Left hindlimb (tissue), 1 donor: ENCODE measurements at places on chromosomes 4 and X.

DNA sequence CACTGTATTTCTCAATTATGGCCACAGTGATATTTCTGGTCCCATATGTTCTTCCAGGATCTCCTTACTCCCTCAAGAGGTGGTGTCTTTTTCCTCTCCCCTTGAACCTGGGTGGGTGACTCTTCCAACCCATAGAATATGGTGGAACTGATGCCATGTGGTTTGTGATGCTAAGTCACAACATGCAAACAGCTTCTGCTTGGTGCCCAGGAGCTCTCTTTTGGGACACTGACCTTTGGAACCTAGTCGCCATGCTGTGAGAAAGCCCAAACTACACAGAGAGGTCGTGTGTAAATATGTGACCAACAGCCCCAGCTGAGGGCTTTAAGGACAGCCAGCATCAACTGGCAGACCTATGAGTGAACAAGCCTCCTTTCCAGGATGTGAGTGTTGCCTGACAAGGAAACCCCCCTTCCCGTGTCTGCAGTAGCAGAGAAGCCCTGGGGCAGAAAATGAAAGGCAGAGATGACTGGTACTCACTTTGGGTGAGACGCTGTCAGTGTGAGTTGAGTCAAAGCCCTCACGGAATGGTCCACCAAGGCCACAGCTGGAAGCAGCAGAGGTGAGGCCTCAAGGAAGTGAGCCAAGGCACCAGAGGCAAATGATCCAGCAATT, 223.4 kb downstream of the BCOR start:
- DNase-seq, result no peak

- DNase-seq, result no peak
These were observed 29.9 kb downstream of the XG start for GRCh38 chrX:2781698-2782097.

GRCh38 chr4:72779241-72779640, 210.2 kb upstream of the ADAMTS3 start:
- no peak for DNase-seq

DNA sequence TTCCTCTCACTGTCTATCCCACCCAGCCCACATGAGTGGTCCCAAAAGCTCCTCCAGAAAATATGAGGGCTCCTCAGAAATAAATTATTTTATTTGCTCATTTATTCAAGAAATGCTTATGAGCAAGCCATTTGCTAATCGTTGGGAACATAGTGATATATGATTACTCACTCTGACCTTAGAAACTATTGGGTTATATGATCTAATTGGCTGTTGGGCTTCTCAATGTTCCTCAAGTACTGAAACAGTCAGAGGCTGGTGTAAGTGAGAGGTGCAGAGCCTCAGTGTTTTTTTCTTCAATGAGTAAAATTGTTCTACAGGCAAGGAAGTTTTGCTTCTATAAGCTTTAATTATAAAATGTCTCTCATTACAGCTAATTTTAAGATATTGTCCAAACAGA, 893.8 kb upstream of the INTU start:
- no peak for DNase-seq

DNA sequence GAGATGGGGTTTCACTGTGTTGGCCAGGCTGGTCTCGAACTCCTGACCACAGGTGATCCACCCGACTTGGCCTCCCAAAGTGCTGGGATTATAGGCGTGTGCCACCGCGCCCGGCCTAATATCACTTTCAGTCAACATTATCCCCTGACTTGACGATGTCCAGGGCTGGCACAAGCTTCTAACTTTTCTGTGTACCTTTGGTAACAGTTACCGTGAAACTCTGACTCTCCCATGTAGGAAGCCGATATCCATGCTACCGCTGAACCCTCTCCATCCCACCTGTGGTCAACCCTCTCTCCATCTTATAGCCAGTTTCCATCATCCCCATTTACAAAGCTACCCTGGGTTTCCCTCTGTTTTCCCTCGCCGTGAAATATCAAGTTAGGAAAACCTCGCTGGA, 77.5 kb downstream of the CRLF2 start:
- no peak for DNase-seq

DNA sequence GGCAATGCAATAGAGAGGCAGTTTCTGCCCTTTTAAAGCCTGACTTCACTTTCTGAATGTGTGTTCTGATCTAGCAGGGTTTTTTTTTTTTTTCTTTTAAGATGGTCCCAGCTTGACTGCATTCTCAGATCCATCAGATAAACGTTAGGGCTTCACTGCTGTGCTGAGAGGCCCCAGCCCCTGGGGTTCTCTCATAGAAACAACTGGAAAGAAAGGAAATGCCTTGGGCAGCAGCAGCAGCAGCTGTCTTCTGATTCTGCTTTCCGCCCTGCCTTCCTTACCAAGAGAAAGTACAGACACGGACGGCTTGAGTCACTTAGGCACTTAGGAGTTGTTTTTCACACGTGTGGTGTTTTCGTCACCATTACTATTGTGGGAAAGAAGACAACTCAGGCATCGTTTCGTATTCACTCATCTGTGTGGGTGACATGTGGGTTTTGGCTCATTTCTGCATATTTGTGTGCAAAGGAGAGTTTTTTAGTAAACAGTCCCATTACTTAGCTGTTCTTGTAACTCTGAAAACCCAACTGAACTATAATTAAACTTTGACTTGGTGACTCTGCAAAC, 172.0 kb downstream of the PTTG2 start:
- DNase-seq, result peak; percentile 76

GRCh38 chr4:161555689-161556660, 607.8 kb downstream of the FSTL5 start:
- DNase-seq, result no peak

GRCh38 chrX:67568769-67569168, 24.9 kb downstream of the AR start:
- no peak for DNase-seq

GRCh38 chr4:56160636-56161035, 211.9 kb downstream of the CEP135 start:
- no peak for DNase-seq

GRCh38 chr4:74374561-74375327, 9.8 kb downstream of the EREG start:
- no peak for DNase-seq

DNA sequence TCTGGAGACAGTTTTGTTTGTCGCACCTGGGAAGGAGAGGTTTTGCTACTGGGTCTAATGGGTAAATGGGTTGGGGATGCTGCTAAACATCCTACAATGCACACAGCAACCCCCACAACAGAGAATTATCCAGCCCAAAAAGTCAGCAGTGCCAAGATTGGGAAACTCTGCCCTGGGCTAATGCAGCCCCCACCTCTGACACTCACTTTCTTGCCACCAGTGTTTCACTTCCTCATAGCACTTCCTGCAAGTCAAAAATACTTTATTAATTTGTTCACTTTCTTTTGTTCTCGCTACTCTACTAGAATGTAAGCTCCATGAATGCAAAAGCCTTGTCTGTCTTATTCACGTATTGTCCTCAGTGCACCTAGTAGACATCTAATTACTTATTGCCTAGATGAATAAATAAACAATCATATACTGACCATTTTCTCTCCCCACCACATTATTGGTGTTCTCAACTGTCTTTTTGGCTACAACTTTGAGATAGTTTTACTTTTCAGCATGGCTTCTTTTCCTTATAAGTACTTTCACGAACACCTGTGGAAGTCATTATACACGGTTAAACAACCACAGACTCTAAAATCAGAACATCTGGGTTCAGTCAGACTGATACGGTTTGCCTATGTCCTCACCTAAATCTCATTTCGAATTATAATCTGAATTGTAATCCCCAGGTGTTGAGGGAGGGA, 82.0 kb upstream of the PITX2 start:
- no peak for DNase-seq

DNA sequence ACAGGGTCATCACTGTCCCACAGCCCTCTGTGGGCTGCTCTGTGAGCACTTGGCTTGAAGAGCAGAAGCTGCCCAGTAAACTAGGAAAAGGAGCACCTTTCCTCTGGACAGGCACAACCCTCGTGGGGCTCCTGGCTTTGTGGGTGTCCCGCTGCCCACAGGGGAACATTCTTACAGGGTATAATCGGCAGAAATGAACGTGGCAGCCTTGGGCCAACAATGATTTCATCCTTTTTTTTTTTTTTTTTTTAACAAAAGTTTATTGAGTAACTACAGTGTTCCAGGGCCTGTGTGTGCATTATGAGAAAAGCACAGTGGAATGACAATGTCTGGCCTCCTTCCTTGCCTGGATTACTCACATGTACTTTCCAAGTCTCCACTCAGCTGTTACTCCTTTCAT, 197.2 kb downstream of the PDGFC start:
- no peak for DNase-seq

- DNase-seq, result no peak
These were observed 15.1 kb upstream of the GABRA2 start for GRCh38 chr4:46404981-46405380.

GRCh38 chr4:24730256-24731001, 64.9 kb upstream of the SOD3 start:
- peak; percentile 43 for DNase-seq

- no peak for DNase-seq
These were observed 72.4 kb downstream of the FBXO8 start for GRCh38 chr4:174210952-174211490.

- no peak for DNase-seq
These were observed 12.2 kb upstream of the CDK16 start for GRCh38 chrX:47206316-47206715.

- no peak for DNase-seq
These were observed 15.4 kb downstream of the LRP2BP start for GRCh38 chr4:185380320-185380719.

DNA sequence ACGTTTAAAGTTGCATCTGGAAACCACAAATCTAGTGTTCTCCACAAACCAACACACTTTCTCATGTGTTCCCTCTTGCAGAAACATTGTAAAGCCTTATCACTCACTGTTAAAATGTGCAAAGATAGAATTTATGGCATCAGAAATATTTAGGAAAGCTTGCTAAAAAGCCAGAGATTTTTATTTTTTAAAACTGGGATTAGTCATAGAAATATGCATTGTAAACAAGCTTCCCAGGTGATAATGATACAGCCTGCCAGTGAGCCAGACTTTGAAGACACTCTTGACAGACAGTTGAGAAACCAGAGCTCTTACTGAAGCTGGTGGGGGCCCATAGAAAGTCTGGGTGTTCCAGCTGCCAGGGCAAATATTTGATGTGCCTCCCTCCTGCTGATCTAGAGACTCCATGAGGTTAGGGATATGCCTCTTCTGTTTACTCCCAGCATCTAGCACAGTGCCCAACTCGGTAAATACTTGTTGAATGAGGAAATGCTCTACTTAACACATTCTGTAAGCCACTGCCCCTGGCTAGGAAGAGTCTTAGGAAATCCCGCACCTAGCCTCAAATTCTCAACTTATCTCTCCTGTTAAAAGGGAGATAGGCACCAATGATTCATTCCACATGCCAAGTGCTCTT, 179.0 kb upstream of the RASGEF1B start:
- no peak for DNase-seq

- DNase-seq, result no peak
These were observed 365.5 kb downstream of the ZNF674 start for GRCh38 chrX:46179748-46180147.

GRCh38 chr4:89469930-89470375, 162.4 kb upstream of the GPRIN3 start:
- no peak for DNase-seq

DNA sequence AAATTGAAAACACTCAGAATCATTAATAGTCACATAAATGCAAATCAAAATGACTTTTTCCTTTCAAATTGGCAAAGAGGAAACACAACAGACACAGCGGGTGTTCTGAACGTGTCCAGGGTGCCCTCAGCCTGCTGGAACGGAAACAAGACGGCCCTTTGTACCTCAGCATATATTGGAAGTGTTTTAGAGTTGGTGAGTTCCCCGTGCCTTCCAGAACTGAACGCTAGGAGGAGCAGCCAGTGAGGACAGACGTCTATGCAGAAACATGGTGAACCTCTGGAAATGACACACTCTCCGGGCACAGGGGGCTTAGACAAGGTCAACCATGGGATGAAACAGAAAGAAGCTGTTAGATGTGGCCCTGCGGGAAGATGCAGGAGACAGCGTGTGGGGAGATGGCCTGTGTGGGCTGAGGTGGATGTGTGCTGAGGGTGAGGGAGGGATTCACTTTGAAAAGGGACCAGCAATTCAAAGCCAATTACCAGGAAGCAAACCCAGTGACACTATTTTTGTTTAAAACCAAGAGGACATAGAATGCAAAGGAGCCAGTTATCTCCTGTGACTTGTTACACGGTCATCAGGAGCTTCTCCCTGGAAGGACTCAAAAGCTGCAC, 40.4 kb downstream of the RNF212 start:
- DNase-seq, result no peak

GRCh38 chr4:68002906-68003305, 39.6 kb upstream of the TMPRSS11A start:
- no peak for DNase-seq

DNA sequence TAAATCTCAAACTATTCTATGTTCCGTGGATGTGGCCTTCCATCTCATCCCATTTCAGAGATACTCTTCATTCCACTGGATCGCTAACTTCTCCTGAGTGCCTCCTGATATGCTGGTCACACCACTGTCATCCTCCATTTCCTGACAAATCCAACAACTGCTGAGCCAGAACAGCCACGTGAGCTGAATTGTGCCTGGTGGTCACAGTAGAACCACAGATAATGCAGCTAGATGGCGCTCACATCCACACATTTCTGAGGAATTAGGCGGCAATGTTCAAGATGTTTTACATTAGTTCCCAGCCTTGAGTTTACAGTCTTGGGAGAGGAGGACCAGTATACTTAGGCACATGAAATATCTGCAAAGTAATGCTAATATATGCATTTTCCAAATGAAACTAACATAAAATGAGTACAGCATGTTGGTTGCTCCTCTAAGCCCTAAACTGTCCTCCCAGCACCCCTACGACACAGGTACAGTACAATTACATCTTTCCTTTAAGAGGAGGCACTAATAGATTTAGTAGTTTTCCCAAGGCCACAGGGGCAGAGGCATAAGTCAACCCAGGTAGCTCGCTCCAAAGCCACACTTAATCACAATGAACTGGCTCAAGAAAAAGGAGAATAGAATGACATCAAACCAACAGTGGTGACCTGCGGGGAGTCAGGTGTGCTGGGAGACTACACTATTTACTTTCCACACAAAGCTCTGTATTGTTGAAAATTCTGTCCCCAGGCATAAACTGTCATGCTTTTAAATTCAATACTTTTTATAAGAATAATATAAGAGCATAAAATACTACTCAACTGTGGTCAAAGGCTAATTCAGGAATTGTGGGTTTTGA, 134.2 kb downstream of the CHIC2 start:
- DNase-seq, result peak; percentile 83

- DNase-seq, result no peak
These were observed 20.8 kb downstream of the SPON2 start for GRCh38 chr4:1151541-1151940.

DNA sequence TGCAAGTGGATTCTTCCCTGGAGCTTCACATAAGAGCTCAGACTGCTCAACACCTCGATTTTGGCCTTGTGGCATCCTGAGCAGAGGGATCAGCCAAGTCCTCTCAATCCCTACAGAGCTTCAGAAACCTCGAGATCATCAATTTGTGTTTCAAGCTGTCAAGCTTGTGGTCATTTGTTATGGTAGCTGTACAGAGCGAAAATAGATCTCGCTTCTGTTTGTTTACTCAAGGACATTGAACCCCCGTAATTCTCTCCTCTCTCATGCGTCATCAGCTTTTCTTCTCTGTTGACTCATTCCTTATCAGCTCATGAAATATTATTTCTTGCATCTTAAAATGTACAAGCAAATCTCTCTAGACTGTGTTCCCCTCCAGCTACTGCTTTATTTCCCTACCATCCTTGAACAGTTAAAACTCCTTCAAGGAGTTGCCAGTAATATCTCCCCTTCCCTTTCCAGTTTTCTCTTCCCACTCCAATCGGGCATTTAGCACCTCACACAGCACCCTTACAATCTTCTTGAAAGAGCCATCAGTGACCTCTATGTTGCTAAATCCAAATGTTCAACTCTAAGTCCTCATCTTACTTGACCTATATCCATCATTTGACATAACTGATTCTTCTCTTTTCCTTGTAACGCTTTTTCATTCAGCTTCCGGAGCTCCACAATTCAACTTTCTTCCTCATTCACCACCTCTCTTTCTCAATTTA, 106.2 kb upstream of the FAT1 start:
- no peak for DNase-seq
